ENCODE measurements at places on chromosomes 13 and 19.

- DNase-seq: peak; percentile 8
Observed at GRCh38 chr13:85659493-85659892, 139.7 kb downstream of the SLITRK6 start.

DNA sequence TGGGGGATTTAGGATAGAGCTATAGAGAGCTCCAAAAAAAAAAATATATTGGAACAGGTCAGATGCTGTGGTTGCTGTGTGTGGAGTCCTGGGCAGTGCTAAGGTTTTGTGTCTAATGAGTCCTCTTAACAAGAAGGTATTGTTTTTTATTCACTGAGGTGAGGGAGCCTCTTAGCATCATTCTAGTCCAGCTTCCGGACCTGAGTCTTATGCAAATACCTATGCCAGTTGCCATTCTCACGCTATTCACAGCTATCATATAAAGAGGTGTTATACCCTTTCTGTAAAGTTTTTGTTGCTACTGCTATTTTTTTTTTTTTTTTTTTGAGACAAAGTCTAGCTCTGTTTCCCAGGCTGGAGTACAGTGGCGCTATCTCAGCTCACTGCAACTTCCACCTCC lies 1.4 kb downstream of the NLRP2 start:
- no peak for DNase-seq

DNA sequence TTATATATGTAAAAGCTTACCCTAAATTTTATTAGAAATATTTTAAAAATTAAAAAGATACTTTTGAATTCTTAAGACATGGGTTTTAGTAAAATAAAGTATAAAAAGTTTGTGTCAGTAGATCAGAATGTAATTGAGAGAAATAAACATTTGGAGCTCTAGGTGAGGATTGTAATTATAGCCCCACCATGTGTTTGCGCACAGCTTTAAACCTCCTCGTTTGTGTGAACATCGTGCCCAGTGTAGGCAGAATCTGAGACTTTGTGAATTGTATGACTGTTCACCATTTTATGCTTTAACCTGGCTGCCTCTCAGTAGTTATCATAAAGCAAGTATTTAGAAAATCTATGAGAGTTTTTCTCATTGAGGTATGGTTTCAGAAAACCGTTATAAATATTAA lies 29.1 kb downstream of the CUL4A start:
- DNase-seq: no peak

- no peak for DNase-seq
Observed at GRCh38 chr19:55711719-55712118, 26.5 kb downstream of the NLRP9 start.

DNA sequence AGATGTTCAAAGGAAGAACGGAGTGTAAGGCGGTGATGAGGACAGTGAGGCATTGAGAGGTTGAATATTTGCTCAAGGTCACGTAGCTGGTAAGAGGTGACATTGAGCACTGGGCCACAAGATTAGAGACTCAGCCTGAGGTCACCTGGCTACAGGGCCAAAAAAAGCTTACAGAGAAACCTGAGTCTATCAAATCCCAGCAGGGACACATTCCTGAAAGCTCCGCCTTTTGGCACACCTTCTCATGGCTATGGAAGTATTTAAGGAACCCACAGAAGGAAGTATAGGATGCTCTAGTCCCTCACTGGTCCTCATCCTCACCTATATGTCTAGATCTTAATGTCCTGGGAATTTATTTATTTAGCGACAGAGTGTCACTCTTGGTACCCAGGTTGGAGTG lies 17.4 kb downstream of the ZNF586 start:
- DNase-seq: no peak

DNA sequence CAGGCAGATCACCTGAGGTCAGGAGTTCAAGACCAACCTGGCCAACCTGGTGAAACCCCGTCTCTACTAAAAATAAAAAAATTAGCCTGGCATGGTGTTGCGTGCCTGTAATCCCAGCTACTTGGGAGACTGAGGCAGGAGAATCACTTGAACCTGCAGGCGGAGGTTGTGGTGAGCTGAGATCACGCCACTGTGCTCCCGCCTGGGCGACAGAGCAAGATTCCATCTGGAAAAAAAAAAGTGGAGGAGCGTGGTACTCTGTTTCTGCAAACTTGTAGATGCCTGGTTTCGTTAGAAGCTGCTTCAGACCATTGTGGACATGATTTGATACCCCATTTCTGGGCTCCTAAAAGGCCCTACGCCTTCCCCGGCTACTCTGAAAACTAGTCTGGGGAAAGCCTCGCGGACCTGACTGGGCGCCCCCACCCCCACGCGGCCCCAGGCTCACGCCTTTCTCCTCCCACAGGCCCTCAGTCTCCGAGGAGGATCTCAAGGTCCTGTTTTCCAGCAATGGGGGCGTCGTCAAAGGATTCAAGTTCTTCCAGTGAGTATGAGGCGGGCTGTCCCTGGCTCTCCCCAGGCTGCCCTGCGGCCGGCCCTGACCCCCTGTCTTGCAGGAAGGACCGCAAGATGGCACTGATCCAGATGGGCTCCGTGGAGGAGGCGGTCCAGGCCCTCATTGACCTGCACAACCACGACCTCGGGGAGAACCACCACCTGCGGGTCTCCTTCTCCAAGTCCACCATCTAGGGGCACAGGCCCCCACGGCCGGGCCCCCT lies 11.5 kb downstream of the PLPPR3 start:
- no peak for DNase-seq

DNA sequence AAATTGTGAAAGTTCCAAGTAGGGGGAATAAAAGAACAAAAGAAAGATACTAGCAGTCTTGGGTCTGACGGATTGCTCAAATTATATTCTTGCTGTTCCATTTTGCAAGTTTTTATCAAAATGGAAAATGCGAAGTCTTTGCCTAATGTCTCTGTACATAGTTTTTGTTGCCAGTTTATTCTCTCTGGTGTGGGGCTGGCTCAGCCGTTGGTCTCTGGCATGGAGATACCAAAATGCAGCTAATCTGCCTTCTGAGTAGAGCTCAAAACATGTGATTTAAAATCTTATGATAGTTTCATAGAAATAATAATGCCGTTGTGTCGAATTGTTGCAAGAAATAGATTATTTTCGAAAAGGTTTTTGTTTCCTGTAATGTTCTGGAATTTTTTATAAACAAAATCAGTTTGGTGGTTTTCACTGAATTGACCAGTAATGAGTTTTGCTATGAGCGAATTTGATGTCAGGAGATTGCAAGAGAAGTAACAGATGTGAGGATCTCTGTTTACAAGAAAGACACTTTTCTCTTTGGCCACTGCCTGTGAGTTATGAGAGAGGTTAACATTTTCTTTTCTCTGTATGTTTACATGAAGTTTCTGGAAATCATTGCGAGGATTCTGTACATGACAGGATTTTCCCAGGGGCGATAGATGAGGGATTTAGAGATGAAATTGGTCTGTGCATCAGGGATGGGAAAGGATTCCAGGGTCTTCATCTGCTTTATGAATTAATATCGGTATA lies 147.0 kb downstream of the DCT start:
- no peak for DNase-seq

GRCh38 chr13:42039457-42039945 lies 8.9 kb upstream of the DGKH start:
- DNase-seq: no peak

- no peak for DNase-seq
Observed at GRCh38 chr13:30721936-30722335, 13.4 kb upstream of the ALOX5AP start.

DNA sequence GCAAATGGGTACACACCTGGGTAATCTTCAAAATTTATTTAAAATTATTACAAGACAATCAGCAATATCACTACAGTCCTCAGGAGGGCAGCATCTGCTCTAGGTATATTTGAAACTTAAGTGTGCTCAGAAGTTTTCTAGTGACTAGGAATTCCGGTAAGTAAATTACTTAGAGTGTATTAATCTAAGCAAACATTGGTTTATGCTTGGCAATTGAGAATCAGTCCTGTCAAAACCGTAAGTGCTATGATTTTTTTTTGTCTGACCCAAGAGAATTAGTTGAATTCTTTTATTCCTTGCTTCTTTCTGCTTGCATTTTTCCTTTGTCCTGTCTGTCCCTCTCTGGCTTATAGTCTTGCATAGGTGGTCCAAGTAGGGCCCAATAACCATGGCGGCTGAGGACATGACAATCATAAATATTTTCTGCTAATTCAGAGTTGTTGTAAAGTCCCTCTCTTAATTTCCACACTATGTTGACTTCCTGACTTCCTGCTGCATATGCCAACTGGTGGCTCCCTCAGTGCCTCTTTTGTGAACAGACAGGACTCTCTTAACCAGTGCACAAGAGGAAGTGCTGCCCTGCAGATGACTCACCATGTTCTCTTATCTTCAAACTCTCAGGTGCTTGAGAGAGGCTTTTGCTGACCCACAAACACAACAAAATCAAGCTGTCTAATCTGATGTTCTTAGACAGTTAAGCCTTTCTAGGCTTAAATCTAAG lies 82.2 kb downstream of the SLAIN1 start:
- peak; percentile 1 for DNase-seq

DNA sequence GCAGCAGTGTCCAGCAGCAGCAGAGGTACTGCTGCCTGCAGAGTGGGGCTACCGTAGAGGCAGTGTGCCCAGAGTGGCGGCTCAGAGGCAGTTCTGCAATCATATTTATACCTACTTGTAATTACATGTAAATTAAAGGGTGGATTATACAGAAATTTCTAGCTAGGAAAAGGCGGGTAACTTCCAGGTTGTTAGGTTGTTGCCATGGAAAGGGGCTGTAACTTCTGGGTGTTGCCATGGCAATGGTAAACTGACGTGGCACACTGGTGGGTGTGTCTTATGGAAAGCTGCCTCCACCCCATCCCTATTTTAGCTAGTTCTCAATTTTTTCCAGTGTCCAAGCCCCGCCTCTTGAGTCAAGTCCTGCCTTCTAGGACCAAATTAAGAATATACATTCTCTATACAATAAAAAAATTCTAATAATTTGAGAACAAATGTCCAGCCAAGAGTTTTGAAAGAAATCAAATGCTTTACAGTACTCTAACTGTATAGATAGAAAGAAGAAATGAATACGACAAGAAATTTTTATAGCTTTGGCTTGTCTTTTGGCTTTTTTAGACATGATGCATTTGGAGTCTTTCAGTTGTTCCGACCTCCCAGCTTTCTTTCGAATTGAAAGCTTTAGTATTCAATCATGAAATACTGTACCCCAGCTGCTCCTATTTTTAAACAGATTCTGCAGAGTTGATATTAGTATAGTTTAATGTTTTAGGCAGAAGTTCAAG lies 816.6 kb downstream of the DIAPH3 start:
- no peak for DNase-seq

GRCh38 chr19:3479834-3480215 lies 500 bp downstream of the SMIM24 start:
- no peak for DNase-seq

GRCh38 chr13:114155926-114156883 lies 22.9 kb upstream of the CFAP97D2 start:
- DNase-seq: no peak

GRCh38 chr19:15260939-15261338 lies 28.7 kb upstream of the EPHX3 start:
- no peak for DNase-seq

DNA sequence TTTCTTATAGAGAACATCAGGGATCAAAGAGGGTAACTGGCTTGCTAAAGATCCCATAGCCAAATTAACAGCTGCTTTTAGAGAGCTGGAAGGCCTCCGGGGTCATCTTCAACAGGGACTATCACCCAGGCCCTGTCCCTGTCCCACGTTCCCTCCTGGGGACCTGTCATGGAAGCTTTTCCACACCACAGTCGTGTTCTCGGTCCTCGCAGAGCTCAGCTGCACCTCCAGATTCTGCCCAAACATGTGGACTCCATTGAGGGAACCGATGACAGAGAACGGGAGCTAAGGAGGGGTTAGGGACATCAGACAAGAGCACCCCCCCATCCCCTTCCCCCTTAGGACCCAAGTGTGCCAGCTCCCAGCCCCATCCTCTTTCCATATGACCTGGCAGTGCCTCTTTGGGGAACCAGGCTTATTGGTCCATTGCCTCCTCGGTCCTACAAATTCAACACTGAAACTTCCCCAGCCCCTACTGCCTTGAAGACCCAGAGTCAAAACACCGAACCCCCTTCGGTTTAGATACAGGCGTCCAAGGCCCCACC lies 568 bp downstream of the FUZ start:
- DNase-seq: no peak

DNA sequence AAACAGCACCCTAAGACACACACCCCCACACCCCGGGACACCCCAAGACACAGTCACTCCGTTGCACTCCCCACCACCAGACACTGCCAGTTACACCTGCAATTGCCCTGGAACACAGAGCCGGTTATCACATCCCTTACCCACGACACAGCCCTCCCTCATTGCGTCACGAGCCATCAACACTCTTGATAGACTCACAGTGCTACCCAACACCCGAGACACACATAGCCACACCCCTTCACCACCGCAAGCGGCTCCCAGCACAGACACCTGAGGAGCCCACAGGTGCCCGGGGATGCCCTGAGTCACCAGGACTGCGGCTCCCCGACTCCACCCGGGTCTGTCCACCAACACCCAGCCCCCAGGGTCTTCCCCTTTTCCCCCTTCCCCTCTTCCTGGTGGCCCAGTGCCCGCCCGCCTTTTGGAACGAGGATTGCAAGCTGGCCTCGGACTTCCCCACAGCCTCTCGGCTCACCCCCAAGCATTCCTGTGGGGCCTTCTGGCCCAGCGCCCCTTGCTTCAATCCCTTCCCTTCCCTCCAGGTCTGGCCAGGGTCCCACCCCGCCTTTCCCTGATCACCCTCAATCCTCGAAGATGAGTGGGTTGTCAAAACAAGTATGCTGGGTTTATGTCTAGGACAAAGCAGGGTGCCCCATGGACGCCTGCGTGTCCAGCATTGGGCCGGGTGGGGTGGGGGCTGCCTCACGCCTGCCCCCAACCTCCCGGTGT lies 1.7 kb upstream of the PTGER1 start:
- DNase-seq: peak; percentile 46

DNA sequence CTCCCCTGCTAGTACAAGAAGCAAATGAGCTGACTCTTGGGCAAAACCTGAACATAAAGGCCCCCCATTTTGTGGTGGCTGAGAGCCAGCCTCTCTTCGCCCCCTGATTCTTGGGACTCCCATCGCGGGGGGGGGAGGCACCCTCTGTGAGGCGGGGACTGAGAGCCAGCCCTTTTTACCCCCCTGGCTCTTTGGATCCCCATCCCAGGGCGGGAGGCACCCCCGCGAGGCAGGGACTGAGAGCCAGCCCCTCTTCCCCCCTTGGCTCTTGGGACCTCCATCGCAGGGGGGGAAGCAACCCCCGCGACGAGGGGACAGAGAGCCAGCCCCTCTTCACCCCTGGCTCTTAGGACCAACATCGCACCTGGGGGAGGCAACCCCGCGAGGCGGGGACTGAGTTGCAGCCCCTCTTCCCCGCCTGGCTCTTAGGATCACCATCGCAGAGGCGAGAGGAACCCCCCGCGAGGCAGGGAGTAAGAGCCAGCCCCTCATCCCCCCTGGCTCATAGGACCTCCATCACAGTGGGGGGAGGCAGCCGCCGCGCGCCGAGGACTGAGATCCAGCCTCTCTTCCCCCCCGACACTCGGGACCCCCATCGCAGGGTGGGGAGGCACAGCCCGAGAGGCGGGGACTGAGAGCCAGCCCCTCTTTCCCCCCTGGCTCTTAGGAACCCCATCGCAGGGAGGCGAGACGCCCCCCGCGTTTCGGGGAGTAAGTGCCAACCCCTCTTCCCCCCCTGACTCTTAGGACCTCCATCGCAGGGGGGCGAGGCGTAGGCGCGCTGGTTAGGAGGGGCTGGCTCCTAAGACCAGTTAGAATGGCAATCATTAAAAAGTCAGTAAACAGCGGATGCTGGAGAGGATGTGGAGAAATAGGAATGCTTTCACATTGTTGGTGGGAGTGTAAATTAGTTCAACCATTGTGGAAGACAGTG lies 2428.4 kb upstream of the PCDH20 start:
- no peak for DNase-seq

All from RPMI7951 (cell line).